Cerebellar cortex (tissue), 1 donor: ENCODE measurements at places on chromosomes 11 and 22.

DNA sequence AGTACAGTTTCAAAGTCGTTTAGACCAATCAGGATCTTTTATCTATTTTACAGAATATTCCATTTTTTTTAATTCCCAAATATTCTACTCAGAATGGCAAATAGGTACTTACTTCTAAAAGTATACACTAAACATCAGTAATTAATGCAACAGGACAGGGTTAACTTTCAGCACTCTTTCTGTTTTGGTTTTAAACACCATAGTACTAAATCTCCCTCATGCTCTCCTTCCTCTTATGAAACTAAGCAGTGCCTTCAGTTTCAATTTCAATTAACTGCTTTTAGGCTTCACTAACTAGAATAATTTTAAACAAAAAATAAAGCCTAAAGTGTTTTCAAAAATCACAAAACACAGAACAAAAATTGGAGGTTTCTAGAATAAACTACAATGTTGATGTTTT is 57.9 kb downstream of the NOX4 start:
- no peak for DNase-seq

GRCh38 chr11:125626288-125626950 is 1.5 kb downstream of the CHEK1 start:
- DNase-seq = no peak

DNA sequence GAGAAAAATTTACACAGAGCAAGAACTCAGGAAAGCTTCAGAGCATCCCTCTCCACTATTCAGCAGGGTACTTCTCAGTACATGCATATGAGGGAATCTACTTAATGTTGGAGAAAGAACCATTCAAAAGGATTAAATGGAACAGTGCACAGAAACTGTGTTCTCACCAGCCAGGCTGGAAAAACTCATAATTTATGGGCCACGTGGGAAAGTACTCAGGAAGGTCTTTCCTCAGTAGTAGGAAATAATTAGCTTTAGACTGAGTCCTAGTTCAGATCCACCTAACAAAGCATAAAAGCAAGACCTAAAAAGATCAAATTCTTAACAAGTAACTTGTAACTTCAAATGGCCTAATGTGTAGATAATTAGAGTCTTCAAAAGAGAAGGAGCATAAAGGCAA is 134.0 kb downstream of the FAM76B start:
- DNase-seq = no peak

- no peak for DNase-seq
Observed at GRCh38 chr11:56700914-56701485, 2.1 kb downstream of the OR9G1 start.

GRCh38 chr11:68099057-68099456 is 22.1 kb downstream of the CHKA start:
- DNase-seq = no peak

- DNase-seq = no peak
Observed at GRCh38 chr22:49992921-49993648, 19.5 kb downstream of the IL17REL start.

DNA sequence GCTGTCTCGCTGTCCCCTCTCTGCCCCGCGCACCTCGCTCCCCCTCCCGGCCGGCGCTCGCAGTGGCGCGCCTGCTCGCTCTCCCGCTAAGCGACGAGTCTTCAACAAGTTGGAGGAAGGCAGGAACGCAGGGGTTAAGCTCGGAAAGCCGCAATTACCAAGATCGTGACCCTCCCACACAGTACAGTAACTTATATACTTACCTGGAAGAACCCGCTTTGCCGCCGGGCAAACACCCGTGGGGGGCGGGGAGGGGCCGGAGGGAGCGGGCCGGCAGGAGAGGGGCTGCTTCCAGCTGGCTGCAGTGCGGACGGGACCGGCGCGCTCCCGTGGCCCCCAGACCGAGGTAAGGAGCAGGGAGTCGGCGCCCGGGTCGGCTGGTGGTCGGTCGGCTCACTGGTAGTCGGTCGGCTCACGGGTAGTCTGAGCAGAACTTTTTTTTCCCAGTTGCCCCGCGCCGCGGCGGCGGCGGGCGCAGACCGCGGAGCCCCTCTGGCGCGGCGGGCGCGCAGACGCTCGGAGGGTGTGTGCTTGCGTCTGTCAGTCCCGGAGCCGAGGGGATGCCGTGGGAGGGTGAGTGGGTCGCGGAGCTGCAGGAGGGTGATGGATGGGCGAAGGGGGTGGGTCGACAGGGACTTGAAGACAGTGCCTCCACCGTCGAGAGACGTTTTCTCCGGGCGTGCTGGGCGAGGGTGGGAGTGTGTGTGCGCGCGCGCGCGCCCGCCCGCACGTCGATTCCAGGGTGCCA is 101.2 kb upstream of the HSD17B12 start:
- peak; percentile 54 for DNase-seq

DNA sequence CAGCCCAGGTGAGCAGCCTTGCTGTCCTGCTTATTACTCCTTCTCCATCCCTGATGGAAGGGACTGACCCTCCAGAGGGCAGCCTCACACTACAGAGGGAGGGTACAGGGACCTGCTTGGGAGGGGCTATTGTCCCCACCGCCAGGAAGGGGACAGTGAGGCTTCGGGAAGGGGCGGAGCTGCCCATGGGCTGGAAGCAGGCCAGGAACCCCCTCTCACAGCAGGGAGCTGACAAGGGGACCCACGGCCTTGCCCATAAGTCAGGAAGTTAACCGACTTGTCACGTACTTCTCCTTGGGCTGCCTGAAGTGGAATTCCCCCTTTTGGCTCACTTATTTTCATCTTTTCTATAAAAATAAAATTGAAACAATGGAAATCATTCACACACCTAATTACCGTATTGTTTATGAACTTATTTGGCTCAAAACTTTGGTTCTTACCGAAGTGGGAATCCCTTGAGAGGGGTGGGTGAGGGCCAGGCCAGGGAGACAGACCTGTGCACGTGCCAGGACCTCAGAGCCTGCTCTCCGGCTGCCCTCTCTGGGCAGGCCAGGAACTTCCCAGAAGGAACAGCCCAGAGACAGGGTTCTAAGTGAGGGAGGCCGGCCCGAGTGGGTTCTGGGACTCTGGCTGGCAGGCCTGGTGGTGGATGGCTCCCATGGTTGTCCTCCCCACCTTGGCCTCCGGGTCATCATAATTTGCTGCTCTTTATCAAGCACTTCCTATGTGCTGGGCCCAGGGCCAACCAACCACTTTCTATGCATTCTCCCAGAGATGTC is 5.8 kb downstream of the MGAT3 start:
- no peak for DNase-seq

GRCh38 chr22:42018224-42018623 is 19.6 kb downstream of the WBP2NL start:
- no peak for DNase-seq

DNA sequence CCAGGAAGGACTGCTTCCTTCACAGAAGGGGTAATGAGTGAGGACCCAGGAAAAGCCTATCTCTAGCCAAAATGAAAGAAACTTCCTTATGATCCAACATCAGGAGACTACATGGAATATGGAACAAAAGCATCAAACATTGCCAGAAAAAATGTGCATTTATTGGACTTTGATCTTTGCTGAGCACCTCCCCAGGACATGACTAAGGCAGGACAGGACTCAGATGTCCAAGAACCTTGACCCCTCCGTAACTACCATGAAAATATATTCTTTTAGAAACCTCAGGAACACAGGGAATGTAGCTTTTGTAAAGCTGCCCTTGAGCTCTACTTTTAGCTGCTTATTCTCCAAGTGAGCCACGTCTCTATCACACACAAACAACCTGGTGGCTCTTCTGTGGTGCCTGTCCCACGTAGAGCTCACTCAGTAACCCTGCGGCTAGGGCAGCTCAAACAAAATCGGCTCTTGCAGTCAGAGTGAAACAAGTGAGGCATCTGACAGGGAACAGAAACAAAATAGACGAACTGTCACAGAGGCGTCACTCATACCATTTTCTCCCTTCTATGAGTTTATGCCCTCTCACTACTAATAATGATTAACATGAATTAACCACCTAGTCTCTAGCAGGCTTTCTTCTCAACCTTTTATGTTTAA is 471.5 kb upstream of the API5 start:
- DNase-seq = no peak

- no peak for DNase-seq
Observed at GRCh38 chr11:117582433-117582832, 214.6 kb downstream of the DSCAML1 start.

GRCh38 chr22:48785792-48786678 is 1041.6 kb downstream of the BRD1 start:
- DNase-seq = peak; percentile 5

GRCh38 chr11:35144136-35144741 is 5.3 kb downstream of the CD44 start:
- no peak for DNase-seq

- DNase-seq = no peak
Observed at GRCh38 chr11:95330302-95330701, 99.3 kb upstream of the SESN3 start.

DNA sequence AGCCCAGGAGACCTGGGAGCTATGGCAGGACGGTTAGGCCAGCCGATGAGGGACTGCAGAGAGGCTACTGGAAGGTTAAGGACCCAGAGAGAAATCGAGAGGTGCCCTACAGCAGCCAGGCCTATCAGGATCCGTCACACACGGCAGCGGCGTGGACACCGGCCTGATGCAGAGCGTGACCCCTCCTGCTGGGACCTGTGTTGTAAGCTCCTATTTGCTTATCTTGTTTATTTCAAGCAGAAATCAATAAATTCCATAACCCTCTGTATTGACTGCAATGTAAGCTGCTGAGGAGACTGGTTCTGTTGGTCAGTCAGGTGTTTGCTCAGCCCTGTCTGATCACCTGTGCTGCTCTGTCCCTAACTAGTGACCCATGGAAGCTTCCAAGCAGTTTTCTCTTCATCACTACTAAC is 39.9 kb downstream of the PPP2R1B start:
- DNase-seq = no peak

- DNase-seq = no peak
Observed at GRCh38 chr11:44047931-44048431, at the start of gene ACCSL. Gene ACCSL (plus strand): TSS chr11:44047981. CDS start chr11:44048037, 56 bp downstream.

- no peak for DNase-seq
Observed at GRCh38 chr11:58047818-58048217, 17.1 kb downstream of the OR6Q1 start.

GRCh38 chr11:2714871-2715270 is 15.1 kb upstream of the KCNQ1OT1 start:
- DNase-seq = no peak

DNA sequence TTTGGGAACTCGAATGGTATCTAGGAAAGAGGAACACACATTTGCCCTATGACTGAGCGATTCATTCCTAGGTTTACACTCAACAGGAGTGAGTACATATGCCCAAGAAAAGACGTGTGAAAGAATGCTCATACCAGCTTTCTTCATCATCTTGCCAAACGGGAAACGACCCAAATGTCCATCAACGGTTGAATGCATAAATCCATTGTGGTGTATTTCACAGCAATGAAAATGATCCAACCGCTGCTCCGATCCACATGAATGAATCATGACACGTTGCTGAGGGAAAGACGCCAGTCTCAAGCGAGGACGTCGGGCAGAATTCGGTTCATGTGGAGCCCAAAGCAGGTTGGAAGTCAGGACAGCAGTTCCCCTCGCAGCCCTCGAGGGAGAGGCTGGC is 71.5 kb downstream of the CYTH4 start:
- DNase-seq = no peak

DNA sequence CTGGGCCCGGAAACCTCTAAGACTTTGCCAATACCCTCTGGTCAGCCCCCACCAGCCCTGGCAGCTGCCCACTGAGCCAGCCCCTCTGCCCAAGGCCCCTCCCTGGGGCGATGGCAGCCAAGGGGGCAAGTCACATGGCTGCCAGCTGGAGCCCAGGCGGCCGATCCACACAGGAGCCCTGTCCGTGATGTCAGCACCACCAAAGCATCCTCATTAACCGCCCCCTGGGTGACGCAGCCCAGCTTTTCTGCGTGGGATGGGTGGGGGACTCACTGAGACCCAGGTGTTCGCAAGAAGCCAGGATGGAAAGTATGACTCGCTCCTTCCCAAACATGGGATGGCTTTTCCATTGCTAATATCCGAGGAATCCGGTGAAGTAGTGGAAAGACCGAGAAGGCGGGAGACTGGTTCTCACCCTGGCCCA is 46.6 kb upstream of the WNT7B start:
- DNase-seq = no peak

GRCh38 chr11:567011-567628 is 6.3 kb downstream of the RASSF7 start:
- peak; percentile 34 for DNase-seq

DNA sequence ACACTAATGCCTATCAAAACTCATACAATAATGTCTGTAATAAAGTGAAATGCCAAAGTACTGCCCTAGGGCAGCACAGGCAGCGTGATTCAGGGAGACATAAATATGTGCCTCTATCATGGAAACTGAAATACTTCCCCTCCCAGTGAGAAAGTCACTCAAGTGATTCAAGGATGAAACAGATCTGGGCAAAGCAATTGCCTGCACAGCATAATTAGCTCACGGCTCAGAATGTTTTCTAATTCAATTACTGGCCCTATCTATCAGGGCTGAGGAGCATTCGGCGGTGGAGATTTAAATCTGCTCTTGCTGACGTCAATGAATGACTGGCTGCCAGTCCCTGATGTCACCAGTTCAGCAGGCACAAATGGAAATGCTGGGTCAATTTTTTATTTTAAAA is 27.7 kb upstream of the PPP2R1B start:
- DNase-seq = peak; percentile 31

- DNase-seq = peak; percentile 69
Observed at GRCh38 chr22:29855611-29856181, 17.6 kb upstream of the ASCC2 start.

GRCh38 chr11:17013548-17014320 is 480 bp downstream of the PLEKHA7 start:
- no peak for DNase-seq

GRCh38 chr22:41848468-41848867 is 15.6 kb downstream of the SREBF2 start:
- DNase-seq = no peak

GRCh38 chr11:103076361-103076760 is 15.6 kb downstream of the DCUN1D5 start:
- no peak for DNase-seq

GRCh38 chr11:61756452-61757212 is 4.2 kb downstream of the MYRF start:
- DNase-seq = no peak

DNA sequence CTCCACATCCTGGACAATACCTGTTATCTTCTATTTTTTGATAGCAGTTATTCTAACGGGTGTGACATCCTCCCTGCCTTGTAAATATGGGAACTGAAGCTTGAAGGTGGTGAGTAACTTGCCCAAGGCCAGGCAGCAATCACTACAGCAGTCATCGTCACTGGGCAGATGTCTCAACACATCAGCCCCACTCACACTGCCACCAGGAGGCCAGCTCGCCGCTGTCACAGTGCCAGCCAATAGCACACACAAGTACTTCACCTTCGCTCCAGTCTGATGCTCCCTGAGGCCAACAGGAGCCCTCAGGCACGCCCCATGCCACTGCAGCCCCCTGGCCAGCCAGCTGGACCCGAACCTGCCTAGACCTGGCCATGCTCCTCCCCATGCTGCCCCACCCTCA is 4.9 kb upstream of the TTLL1 start:
- no peak for DNase-seq

GRCh38 chr11:21177379-21177778 is 508.0 kb downstream of the NELL1 start:
- DNase-seq = no peak

GRCh38 chr11:12818333-12819015 is 144.3 kb downstream of the TEAD1 start:
- DNase-seq = no peak

- no peak for DNase-seq
Observed at GRCh38 chr11:79616392-79616851, 175.6 kb upstream of the TENM4 start.

- no peak for DNase-seq
Observed at GRCh38 chr11:131689049-131689925, 318.9 kb downstream of the NTM start.

- DNase-seq = no peak
Observed at GRCh38 chr22:45097061-45097460, 66.7 kb upstream of the NUP50 start.
